ENCODE measurements at places on chromosomes 1 and 21.

DNA sequence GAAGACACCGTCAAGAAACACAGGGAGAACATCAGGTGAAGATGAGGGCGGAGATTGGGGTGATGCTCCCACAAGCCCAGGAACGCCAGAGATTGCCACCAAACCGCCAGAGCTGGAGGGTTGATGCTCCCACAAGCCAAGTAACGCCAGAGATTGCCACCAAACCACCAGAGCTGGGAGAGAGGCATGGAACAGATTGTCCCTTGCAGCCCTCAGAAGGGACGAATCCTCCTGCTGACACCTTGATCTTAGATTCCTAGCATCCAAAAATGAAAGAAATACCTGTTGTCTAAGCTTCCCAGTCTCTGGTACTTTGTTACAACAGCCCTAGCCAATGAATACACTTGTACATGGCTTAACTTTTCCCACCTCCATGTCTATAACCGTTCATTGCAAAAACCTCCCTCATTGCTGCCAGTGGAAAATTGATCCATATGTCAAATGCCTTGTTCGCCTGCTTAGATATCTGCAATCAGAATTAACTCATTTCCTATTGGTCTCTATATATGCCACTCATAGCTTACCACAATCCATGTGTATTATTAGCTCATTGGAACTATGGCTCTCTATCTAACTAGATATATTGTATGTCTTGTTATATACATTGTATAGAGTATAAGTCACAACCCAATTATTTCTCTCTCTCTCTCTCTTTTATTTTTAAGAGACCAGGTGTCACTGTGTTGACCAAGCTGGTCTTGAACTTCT lies 127.4 kb downstream of the ADSS2 start:
- no peak for DNase-seq

DNA sequence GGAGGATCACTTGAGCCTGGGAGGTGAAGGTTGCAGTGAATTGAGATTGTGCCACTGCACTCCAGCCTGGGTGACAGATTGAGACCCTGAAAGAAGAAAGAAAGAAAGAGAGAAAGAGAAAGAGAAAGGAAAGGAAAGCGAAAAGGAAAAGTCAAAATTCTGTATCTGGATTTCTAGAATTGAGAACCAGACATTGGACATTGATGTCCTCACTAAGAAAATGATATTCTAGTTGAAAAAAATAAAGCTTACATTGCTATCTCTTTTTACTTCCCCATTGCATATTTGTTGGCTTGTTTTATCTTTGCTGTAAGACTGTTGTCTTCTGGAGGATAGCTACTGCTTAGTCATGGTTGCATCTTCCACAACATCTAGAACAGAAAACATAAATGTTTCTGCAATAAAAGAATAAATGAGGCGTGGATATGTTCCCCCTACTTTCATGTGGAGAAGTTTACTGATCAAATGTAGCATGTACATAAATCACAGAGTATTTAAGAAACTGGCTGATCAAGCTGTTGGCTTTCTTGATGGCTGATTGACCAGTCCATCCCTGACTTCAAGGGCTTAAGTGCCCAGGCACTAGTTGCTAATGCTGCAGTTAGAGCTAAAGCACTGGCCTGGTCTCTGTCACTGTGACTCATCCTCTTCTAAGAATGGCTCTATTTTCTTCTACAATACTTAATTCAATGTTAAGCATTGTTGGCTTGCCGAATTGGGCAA lies 17.7 kb downstream of the CD53 start:
- DNase-seq: no peak

DNA sequence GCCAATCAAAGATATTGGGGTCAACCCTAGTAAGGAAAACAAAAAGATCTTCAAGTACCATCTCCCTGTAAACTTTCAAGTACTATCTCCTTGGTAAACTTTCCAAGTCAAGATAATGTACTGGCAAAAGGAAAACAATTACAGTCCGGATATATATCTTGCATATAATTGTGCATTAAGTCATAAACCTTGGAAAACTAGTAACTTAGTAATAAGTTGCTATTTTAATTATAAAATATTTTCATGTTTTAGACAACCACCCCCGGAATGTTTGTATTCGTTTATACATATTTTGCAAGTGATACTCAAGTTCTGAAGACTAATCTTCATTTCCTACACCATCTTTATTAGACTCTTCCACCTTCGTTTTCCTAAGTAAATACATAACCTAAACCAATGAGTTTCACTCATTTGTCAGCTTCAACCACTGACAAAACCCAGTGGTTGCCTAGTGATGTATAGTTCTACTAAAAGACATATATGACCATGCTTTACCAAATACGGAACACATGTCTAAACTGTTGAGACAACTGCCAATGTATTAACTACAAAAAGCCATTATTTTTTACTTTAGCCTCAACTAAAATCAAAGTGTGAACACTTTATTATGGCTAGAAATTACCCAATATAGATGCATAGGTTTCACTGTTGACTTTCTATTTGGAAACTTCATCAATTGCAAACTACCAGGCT lies 1.7 kb downstream of the AKT3 start:
- no peak for DNase-seq

DNA sequence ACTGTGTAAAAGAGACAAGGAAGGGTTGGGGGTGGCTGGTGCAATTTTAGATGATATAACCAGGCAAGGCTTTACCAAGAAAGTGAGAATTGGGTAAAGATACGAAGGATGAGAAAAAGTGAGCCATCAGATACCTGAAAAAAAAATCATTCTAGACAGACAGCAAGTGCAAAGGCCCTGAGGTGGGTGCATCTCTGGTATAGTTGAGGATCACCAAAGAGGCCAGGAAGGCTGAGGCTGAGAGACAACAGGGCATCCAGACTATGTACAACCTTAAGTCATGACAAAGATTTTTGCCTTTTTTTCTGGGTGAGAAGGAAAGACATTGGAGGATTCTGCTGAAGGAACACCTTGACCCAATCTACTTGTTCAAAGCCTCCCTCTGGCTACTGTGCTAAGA lies 29.9 kb downstream of the RXRG start:
- no peak for DNase-seq

Data from GM20000 (cell line).